ENCODE measurements at places on chromosomes 12 and 14. TPM values are rescaled to one million over a fixed set of nuclear protein-coding genes. Genes with fewer than 3 reads are reported as not detected.

LTBR gene
- total RNA-seq: 17.8 TPM

LMO3 gene
- 279 TPM for total RNA-seq

TMEM132C gene
- 15.7 TPM for total RNA-seq

GLIPR1L1 gene
- not detected for total RNA-seq

LRP1-AS gene
- total RNA-seq: not detected

GYS2 gene
- total RNA-seq: 0.14 TPM

GPR135 gene
- total RNA-seq: 13.0 TPM

SSPN gene
- total RNA-seq: 37.3 TPM

PTGER2 gene
- not detected for total RNA-seq

OSGEP gene
- 53.5 TPM for total RNA-seq

TSHR gene
- total RNA-seq: not detected

KCNH3 gene
- total RNA-seq: 127 TPM

SDSL gene
- 7.8 TPM for total RNA-seq

SLC2A14 gene
- 0.59 TPM for total RNA-seq

KRT73 gene
- not detected for total RNA-seq

HOXC4 gene
- not detected for total RNA-seq

ADAMTS20 gene
- not detected for total RNA-seq

TAC3 gene
- 4.5 TPM for total RNA-seq

IL22 gene
- not detected for total RNA-seq

DPPA3 gene
- total RNA-seq: not detected

FAIM2 gene
- 806 TPM for total RNA-seq

LTB4R gene
- total RNA-seq: 1.5 TPM

KERA gene
- total RNA-seq: not detected

KRT78 gene
- total RNA-seq: not detected

GAS2L3 gene
- 3.8 TPM for total RNA-seq

OTUB2 gene
- total RNA-seq: 1.9 TPM

KRT77 gene
- not detected for total RNA-seq

KRT80 gene
- not detected for total RNA-seq

TEX22 gene
- total RNA-seq: 6.0 TPM

C12orf50 gene
- total RNA-seq: 0.76 TPM

AGAP2 gene
- 240 TPM for total RNA-seq

AMIGO2 gene
- total RNA-seq: 1.9 TPM

UNC119B gene
- total RNA-seq: 26.9 TPM

OTOGL gene
- 6.2 TPM for total RNA-seq

BMAL2 gene
- total RNA-seq: 37.9 TPM

Data from dorsolateral prefrontal cortex (tissue), 122 donors.